ENCODE measurements at places on chromosomes 16 and 17.

DNA sequence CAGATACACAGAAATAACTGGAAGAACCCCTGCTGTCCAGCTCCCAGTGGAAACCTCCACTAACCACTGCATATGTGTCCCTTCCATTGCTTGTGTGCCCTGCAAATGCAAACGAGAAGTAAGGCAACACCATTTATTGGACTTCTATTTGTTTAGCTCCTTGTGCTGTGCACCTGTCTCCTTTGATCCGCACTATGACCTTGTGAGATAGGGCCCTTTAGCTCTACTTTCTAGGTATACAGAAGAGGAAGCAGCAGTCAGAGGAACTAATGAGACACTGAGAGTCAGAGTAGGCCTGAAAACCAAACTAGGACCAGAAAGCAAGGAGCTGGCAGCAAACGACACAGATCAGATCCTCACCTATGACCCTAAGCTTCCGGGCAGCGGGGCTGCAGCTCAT lies 22.4 kb downstream of the SOX9 start:
- DNase-seq, result no peak

- no peak for DNase-seq
These were observed 13.4 kb upstream of the FAM83G start for GRCh38 chr17:19017804-19018599.

GRCh38 chr17:47315451-47316266 lies 8.1 kb upstream of the EFCAB13 start:
- peak; percentile 90 for DNase-seq

GRCh38 chr16:78465730-78466129 lies 366.3 kb downstream of the WWOX start:
- DNase-seq, result no peak

DNA sequence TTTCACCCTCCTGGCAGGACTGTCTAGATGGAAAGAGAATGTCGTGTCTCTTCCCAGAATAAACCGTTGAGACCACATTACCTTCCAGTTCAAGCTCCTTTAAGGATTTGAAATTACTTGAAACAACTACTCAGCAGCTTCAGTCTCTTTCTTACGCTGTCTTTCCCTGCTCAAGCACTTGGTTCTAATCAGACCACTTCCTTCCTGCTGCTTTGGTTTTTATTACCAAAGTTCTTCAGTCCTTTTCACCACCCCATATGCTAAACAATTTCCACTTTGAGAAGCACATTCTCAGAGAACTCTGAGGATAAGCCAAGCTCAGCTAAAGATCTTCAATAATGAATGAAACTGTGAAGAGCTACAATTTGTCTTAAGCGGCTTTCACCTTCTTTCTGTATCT lies 105.4 kb downstream of the STX8 start:
- DNase-seq, result no peak

GRCh38 chr17:65776890-65777289 lies 215.4 kb upstream of the AXIN2 start:
- DNase-seq, result no peak

DNA sequence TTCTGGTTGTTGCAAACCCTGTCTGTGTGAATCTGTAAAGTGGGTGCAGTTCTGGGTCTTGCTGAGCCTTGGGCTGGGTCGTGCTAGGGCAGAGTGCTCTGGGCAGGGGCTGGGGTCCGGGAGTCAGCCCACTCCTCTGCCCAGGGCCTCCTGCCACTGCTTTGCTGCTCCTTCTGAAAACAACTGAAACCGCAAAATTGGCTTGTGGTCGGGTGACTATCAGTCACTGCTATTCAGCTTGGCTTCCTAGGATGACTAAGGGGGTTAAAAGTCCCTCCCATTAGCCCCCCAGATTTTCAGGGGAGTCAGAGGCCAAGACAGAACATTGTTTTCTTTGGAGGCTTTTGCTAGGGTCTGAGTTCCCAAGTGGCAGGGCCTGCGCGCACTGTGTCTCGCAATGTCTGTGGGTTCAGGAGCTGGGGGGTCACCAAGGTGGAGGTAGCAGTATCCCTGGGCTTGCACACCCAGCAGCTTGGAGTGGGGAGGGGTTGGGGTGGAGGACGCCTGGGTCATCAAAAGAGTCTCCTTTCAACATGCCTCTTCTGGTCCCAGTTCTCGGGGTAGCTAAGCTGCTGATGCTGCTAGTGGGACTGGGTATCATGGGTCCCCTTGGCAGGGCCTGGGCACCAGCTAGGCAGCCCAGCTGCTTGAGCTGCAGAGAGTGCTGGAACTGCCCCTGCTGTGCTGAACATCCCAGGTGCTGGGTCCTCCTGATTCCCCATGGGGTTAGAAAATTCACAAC lies 13.5 kb upstream of the TBX21 start:
- DNase-seq, result peak; percentile 46

DNA sequence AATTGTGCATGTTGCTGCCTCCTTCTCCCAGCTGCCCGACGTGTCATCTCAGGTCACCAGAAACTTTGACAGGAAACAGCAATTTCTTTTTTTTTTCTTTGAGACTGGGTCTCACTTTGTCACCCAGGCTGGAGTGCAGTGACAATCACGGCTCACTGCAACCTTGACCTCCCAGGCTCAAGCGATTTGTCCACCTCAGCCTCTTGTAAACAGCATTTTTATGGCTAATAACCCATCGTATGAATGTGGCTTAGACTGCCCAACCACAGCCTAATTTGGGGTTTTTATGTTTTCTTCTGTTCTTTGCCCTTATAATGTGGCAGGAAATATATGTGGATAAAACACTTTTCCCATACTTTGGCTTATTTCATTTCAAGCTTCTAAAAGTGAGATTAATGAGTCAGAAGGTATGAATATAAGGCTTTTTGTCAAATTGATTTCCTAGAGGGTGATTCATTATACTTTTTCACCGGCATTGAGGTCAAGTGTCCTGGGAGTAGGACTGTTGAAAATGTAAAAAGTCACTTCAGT lies 31.0 kb upstream of the SLC5A10 start:
- peak; percentile 22 for DNase-seq

- peak; percentile 89 for DNase-seq
These were observed 533.2 kb upstream of the CDH5 start for GRCh38 chr16:65833171-65833871.

DNA sequence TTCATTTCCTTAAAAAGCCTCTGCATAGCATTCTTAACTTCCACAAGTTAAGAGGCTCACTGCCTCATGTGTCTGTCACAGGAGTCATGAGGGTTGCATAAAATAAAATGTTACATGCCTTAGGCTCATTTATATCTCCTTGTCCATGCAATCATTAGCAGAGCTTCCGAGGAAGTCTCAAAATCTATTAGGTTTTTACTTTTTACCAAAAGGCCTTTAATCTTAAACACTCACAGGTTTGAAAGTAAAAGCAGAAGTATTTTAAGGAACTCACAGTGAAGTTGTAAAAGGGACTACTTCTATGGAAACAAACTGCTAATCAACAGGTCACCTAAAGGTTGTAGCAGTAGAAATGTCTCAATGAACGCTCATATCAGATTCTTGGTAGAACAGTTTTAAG lies 5.2 kb upstream of the ATP6V0A1 start:
- DNase-seq, result no peak

DNA sequence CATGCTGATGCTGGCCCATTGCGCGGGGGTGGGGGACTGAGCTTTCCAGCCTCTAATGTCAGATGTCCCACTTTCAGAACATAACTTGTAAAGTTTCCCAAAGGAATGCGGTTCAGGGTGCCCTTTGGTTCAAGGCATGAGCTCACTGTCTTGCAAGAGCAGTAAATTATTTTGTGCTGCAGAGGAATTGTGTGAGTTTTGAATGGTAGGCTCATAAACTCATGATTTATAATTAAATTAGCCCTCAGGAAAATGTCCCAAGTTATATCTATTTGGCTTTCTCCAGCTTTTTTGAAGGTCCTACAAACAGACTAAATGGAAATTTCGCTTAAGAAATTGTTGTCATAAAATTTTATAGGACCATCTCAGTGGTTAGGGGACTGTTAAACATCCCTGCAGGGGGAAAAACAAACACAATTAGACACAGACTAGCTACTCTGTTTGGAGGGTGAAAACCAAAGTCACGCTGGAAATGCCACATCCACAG lies 321.8 kb downstream of the HS3ST3B1 start:
- no peak for DNase-seq

- DNase-seq, result no peak
These were observed at the start of gene DNAI2 for GRCh38 chr17:74274060-74274708. Gene DNAI2, plus strand, starts transcription at chr17:74274234. Its CDS starts 7,584 bp downstream, at chr17:74281818.

Data from fibroblast of the aortic adventitia (primary cell).